Fibroblast of gingiva (primary cell): ENCODE measurements at places on chromosomes 5 and 9.

- peak; percentile 58 for DNase-seq
Measured at GRCh38 chr5:98248949-98249348, 524.5 kb upstream of the RGMB start.

- DNase-seq, result no peak
Measured at GRCh38 chr5:167254132-167254531, 1037.3 kb upstream of the WWC1 start.

DNA sequence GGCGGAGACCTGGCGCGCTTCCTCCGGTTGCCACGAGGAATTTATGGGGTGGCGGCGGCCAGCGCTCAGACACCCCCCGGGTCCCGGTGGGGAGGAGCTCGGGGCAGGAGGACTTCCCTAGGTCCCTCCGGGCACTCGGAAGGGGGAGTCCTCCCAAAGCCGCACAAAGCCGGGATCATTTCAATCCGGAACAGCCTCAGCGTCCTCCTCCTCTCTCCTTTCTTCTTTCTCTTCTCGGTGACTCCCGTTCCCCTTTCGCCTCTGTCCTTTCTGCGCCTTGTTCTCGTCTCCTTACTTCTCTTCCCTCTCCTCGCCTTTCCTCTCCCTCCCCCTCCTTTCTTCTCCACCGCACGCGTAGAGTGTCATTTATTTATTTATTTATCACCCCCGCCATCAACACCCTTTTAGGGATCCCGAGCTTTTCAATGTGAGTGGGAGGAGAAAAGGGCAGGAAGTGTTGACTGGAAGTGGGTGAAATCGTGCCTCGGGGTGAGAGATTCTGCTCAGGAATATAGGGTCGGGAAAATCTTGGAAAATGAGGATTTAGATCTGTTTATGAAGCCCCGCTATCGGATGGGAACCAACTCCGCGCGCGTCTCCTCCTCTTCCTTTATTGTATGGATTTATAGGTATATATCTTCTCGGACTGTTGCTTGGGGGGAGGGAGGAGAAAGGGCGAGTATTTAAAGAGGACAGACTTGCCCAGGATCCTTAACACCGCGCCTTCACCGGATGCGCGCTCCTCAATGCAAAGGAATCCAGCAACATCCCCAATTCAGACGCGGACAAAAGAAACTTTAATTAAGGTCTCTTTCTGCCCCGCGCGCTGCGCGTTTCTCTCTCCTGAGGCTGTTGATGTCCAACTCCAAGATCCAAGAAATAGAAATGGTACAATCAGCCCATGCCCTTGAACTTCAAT is 2.0 kb upstream of the ZNF462 start:
- peak; percentile 22 for DNase-seq

GRCh38 chr5:151224372-151224771 is 480 bp upstream of the CCDC69 start:
- DNase-seq, result no peak

DNA sequence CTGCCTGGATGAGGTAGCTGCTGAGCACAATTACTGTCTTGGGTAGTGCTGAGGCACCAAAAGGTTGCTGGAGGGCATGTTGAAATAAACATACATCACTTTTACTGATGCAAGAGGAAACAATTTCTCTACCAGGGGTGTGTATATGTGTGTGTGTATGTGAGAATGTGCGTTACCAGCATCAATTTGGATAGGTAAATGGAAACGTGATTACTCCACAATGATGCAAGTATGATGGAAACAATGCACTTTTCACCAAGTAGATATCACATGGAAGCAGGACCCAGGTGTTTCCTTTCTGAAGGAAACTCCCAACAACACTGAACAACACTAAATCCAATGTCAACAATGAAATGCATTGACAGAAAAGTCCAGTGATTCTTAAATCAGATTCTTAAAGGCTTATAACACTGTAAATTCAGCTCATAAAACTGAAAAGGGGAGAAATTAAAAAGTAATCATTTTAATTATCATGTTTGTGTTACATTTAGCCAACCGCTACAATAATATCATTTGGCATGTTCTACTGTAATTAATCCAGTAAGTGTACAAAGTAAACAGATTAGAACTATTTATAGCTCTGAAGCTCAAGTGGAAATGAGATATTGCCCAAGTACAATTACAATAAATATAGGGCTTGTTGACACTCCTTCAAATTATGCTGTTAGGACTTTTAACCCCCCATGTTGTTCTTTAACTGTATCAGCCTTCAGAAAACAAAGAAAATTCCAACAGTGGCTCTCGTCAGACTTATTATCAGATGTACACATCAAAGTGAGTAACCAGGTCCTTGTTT is 25.3 kb downstream of the YIPF5 start:
- DNase-seq, result no peak

- DNase-seq, result no peak
Measured at GRCh38 chr9:136048560-136049411, 46.3 kb downstream of the NACC2 start.

GRCh38 chr9:15782106-15782505 is 229.3 kb downstream of the CCDC171 start:
- peak; percentile 27 for DNase-seq

- no peak for DNase-seq
Measured at GRCh38 chr5:139677736-139678613, 29.8 kb downstream of the CXXC5 start.

DNA sequence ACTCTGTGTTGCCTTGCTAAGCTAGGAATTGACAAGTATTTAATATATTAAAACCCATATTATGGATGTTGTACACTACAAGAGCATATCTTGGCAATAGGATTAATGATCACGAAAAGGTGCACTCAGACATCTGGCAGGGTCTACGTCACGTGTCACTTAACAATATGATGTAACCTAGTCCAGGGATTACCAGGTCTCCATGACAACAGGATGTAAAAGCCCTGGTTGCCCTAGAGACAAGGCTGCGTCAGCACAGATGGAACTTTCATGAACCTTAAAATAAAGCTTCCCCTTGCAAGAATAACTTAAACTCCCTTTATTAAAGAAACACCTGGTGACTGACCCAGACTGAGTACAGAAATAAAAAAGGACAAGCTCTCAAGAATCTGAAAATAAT is 717.8 kb downstream of the CDH18 start:
- no peak for DNase-seq

GRCh38 chr9:78590068-78590467 is 293.1 kb downstream of the PSAT1 start:
- DNase-seq, result peak; percentile 40

- no peak for DNase-seq
Measured at GRCh38 chr5:104646416-104646815, 1083.8 kb upstream of the NUDT12 start.

GRCh38 chr9:19155106-19155935 is 28.0 kb upstream of the PLIN2 start:
- no peak for DNase-seq

DNA sequence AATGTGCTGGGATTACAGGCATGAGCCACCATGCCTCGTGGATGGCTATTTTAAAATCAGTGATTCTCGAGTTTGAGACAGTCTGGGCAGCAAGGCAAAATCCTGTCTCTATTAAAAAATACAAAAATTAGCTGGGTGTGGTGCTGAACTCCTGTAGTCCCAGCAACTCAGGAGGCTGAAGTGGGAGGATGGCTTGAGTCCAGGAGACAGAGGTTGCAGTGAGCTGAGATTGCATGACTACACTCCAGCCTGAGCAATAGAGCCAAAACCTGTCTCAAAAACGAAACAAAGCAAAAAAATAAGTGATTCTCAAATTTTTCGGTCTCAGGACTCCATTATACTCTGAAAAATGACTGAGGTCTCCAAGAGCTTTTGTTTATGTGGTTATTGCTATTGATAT is 47.9 kb upstream of the HSPA9 start:
- no peak for DNase-seq
